Uterine smooth muscle cell (primary cell): ENCODE measurements at places on chromosomes 13 and 19. TPM values are rescaled to one million over a fixed set of nuclear protein-coding genes. Genes with fewer than 3 reads are reported as not detected.

SLC1A5 gene
- 213 and 333 TPM in 2 replicates for total RNA-seq

SIGLECL1 gene
- total RNA-seq: not detected in 2 replicates

OPA3 gene
- total RNA-seq: 5.2 and 6.0 TPM in 2 replicates

TFPT gene
- total RNA-seq: 11.0 and 13.7 TPM in 2 replicates

NOTCH3 gene
- total RNA-seq: 11.0 and 21.4 TPM in 2 replicates

LILRA1 gene
- not detected in 2 replicates for total RNA-seq

IGFL1 gene
- total RNA-seq: not detected in 2 replicates

CD79A gene
- not detected in 2 replicates for total RNA-seq

DNAAF3 gene
- total RNA-seq: 0.33 and 0.75 TPM in 2 replicates

RNF113B gene
- not detected in 2 replicates for total RNA-seq

RASIP1 gene
- 0.44 and 0.87 TPM in 2 replicates for total RNA-seq

KCNN4 gene
- 1.1 and 1.3 TPM in 2 replicates for total RNA-seq

TMEM259 gene
- total RNA-seq: 66.4 and 71.5 TPM in 2 replicates

NRTN gene
- not detected in 2 replicates for total RNA-seq

NXNL1 gene
- not detected in 2 replicates for total RNA-seq

DAND5 gene
- total RNA-seq: 0.12 TPM in 1 of 2 replicates, not detected in the other

RDH8 gene
- not detected in 2 replicates for total RNA-seq

LMTK3 gene
- under 0.01 and 0.37 TPM in 2 replicates for total RNA-seq

CASP14 gene
- not detected in 2 replicates for total RNA-seq

SIGLEC8 gene
- not detected in 2 replicates for total RNA-seq

PLIN5 gene
- not detected in 2 replicates for total RNA-seq

MCF2L gene
- total RNA-seq: 0.37 and 0.44 TPM in 2 replicates

FFAR2 gene
- total RNA-seq: not detected in 2 replicates

ZSCAN1 gene
- total RNA-seq: not detected in 2 replicates

LIM2 gene
- not detected in 2 replicates for total RNA-seq

C19orf18 gene
- total RNA-seq: not detected in 2 replicates
